ENCODE measurements at places on chromosomes 4 and X.

DNA sequence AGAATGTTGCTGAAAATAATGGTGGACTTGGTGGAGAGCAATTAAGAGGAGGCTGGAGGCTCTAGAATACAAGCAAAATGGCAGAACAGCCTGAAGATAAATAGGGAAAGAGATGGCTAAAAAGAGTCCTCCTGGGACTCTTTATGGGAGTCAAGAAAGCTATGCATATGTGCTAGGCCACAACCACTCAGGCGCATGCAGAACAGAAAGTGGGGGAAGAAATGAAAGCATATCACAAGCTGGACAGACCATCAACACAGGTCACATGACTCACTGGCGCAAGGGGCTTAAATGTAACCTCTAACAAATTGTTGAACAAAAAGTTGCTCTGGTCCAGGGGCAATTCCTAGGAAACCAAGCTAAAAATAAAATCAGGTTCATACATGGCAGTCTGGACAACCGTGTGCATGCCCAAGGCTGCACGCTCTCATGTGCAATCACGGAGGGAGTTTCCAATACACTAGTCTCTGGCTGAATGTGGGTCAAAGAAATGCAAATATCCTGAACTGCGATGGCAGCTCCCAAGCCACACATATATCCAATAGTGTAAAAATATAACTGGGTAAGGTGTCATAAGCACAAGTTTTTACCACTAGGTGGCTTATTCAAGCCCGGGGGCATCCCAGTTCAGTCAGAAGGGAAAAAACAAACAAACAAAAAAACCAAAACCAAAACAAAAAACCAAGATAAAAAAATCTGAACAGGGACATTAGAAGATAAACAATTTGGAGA lies 45.4 kb downstream of the ZNF711 start:
- DNase-seq = no peak

DNA sequence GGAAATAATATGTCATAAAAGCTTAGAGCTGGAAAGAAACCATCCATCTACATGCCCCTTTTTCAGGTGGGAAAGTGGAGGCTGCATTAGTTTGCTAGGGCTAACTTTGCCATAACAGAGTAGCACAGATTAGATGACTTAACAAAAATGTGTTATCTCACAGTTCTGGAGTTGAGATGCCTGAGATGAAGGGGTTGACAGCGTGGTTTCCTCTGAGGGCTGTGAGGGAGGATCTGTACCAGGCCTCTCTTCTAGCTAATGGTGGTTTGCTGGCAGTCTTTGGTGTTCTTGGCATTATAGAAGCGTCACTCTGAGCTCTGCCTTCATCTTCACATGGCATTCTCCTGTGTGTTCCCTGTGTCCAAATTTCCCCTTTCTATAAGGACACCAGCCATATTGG lies 2.4 kb downstream of the CHRNA9 start:
- no peak for DNase-seq

- no peak for DNase-seq
Measured at GRCh38 chrX:10045327-10046000, 78.3 kb downstream of the CLDN34 start.

DNA sequence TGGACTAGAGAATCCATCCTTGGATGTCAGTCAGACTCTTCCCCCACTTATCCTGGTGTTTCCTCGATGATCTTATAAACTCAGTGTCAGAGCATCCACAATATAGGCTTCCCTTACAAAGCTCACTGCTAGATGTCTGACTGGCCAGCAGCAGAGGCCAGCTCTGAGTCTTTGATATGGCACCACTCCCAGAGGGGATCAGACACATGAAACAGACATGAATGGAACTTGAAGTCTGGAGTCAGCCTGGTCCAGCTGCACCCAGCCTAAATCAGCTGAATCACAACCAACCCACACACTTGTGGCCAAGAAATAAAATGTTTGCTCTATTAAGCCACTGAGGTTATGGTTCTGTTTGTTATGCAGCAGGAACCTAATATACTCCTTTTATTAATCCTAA lies 129.6 kb upstream of the MED14 start:
- DNase-seq = no peak

DNA sequence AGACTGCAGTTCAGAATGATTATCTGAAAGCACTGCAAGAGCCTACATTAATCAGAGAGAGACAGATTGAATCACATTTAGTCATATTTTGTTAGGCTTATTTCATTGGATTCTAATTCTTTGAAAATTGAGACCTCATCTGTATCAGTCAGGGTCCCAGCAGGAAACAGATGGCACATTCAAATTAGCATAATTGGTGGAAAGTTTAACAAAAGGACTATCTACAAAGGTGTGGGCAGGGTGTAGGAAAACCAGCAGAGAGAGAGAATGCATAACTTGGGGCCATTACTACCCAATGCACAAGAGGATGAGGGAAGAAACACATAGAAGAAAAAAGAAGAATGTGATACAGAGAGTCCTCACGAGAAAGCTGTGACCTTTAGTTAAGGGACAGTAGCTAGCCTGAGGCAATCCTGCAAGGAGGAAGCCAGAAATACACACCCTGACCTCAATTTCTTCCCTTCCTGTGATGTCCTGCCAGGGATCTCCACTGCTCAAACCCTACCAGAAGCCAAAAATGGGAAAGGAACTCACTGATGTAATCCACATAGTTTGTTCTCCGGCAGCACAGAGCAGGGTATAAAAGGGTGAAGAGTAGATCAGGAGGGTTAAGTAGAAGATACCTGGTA lies 17.7 kb upstream of the XKRX start:
- DNase-seq = no peak

DNA sequence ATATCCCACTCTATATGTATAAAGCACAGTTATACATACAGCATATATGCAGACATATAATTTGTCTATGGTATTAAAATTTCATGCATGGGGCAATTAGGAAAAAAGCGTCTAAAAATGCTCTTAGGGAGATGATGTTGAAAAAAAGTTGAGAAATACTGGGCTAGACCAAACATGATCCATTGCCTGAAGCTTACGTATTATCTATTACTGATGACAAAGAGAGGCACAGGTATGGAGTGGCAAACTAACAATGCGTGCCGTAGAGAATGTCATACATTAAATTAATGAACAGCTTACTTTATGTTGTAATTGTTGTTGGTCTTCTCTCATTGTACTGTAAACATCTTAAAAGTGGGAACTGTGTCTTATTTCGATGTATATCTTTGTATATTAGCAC lies 13.9 kb downstream of the RHOH start:
- DNase-seq = no peak

- DNase-seq = no peak
Measured at GRCh38 chrX:124679199-124679598, 332.8 kb downstream of the SH2D1A start.

DNA sequence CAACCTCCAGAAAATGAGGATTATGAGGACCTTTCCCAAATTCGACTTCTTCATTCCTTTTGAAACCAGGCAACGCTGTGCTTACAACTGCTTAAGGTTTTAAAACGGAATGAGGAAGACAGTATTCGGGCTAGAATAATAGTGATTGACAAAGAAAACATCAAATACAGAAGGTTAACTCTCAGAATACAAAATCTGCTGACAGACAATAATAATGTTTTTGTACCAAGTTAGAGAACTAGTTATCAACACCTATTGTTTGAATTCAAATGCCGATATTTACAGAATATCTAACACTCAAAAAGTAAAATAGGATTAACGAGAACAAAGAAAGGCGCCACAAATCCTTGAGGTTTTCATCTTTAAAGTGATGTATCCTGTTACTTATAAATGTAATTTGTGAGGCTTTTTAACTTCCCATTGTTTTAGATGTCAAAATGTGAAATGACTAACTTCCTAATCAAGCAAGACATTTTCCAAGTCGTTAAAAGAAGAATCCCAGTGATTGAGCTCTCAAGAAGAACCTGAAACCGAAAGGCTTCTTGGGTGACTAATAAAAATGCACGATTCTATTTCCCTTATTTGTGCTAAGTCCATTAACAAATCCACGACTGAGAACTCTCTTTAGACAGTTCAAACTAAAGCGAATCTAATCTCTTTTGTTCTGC lies 118.3 kb downstream of the SORBS2 start:
- DNase-seq = no peak

- no peak for DNase-seq
Measured at GRCh38 chr4:106315476-106315967, 487 bp downstream of the TBCK start.

DNA sequence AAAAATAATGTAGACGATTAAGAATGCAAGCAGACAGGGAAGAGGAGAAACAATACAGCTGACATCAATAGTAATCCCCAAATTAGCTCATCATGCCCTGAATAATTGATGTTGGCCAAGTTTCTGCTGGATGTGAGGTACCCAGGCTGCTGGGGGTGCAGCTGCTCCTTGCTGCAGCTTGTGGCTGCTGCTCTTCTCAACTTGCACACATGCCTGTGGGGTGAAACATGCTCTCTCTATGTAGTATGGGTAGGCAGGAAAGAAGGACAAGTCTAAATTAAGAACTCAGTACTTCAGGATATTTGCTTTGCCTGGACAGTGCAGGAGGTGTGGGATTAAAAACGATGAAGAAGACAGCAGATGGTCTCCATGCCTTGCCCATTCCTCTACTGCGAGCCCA lies 16.7 kb downstream of the EDA2R start:
- no peak for DNase-seq

DNA sequence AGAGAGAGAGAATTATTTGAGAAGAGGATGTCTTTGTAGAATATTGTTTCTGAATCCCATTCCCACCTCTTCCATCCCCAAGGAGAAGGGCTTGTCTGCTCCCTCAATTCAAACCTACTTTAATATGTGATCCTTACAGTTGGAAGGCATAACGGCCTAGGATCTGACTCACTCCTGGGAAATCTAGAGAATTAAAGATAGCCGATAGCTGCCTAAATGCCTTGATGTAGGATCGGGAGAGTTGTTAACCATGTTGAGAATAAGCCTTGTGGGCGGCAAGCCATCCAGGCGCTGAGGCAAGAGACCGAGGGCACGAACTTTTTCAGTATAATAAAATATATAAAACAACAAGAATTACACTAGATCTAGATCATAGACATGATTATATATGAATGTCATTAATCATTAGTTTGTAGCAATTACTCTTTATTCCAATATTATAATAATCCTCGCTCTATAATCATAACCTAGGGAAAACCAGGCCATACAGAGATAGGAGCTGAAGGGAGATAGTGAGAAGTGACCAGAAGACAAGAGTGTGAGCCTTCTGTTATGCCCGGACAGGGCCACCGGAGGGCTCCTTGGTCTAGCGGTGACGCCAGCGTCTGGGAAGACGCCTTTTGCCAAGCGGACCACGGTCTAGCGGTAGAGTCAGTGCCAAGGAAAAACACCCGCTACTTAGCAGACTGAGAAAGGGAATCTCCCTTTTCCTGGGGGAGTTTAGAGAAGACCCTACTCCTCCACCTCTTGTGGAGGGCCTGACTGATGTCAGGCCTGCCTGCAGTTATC lies 13.5 kb downstream of the EMCN start:
- no peak for DNase-seq

- DNase-seq = no peak
Measured at GRCh38 chrX:6909396-6909795, 238.1 kb upstream of the STS start.

GRCh38 chr4:108391701-108392455 lies 223.1 kb upstream of the LEF1 start:
- no peak for DNase-seq

DNA sequence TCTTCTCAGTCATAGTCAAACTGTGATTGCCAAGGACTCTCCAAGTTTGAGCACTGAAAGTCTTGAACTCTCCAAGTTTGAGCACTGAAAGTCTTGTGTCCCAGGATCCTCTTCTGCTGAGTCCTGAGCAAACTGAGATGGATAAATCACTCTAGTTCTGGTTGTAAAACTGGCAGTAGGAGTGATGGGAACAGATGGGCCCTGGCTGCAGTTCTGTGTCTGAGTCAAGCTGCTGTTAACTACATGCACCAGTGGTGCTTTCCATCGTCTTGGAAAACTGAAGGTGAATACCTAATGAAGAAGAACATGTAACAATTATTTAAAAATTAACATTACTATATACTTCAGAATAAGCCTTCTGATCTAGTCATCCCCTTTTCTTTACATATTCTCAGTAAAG lies 27.6 kb upstream of the KCNIP4 start:
- no peak for DNase-seq

DNA sequence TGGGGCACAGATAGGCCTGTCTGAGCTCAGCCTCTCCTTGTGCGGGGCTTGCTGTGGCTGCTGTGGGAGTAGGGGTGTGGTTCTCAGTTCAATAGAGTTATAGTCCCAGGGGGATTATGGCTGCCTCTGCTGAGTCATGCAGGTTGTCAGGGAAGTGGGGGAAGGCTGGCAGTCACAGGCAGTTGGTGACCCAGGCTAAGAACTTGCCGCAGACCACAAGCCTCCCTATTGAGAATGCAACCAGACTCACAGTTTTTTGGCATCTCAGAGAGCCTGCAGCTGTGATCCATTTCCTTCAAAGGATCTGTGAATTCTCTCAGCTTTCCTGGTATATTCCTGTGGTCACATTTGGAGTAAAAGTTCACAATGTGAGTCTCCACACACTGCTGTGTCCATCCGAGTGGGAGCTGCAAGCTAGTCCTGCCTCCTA lies 364.9 kb downstream of the ZNF674 start:
- DNase-seq = peak; percentile 25

- DNase-seq = peak; percentile 30
Measured at GRCh38 chr4:48799157-48799556, 19.1 kb upstream of the FRYL start.

DNA sequence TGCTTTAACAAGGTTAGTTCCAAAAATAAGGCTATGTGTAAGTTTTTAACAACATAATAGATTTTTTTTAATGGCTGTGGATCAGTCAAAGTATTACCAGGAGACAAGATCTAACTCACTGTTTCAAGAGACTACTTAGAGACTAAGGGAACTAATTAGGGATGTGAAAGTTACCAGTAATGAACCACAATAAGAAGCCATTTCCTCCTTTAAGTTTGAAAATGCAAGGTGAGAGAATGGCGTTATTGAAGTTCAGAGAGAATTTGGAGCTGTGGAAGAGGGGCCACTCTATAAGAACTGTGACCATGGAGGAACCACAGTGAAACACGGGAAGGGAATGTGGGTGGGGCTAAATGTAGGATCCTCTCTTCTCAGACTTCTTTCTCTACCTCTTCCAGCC lies 624.2 kb downstream of the GLUD2 start:
- DNase-seq = no peak

- DNase-seq = no peak
Measured at GRCh38 chr4:21949073-21949457, 493 bp upstream of the KCNIP4 start.

DNA sequence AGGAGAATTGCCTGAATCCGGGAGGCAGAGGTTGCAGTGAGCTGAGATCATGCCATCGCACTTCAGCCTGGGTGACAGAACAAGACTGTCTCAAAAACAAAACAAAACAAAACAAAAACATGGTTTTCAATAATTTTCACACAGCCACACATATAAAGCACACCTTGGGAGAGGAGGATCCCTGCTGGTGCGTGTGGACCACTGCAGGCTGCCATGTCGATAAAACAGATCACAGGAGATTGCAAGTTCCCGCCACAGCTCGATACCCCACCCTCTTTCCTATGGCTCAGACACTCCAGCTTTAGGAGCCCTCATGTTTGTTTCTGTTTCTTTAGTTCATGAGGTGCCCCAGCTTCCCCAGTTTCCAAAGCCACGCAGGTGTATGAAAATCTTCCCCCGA lies 31.3 kb upstream of the CLDN24 start:
- DNase-seq = no peak
